ENCODE measurements at places on chromosomes 16 and 17.

DNA sequence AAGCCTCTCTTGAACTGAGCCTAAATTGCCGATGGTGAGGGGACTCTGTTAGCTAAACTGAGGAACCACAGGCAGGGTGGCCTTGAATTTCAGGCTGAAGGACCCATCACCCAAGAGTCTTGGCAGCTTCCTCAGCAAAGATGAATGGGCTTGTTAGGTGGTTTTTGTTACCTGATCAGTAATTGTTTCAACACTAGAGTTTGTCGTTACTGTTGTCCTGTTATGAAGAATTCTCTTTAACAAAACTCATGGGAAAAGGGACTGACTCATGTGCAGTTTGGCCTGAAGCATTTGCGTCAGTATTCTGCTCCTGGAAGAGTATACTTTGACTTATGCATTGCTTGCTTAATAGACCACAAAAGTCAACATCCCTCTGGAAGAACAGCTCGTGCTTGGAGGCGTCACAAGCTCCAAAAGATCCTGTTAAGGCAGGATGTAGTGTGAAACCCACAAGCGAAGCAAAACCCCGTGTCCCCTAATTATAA lies 206.0 kb downstream of the IRX3 start:
- no peak for DNase-seq

DNA sequence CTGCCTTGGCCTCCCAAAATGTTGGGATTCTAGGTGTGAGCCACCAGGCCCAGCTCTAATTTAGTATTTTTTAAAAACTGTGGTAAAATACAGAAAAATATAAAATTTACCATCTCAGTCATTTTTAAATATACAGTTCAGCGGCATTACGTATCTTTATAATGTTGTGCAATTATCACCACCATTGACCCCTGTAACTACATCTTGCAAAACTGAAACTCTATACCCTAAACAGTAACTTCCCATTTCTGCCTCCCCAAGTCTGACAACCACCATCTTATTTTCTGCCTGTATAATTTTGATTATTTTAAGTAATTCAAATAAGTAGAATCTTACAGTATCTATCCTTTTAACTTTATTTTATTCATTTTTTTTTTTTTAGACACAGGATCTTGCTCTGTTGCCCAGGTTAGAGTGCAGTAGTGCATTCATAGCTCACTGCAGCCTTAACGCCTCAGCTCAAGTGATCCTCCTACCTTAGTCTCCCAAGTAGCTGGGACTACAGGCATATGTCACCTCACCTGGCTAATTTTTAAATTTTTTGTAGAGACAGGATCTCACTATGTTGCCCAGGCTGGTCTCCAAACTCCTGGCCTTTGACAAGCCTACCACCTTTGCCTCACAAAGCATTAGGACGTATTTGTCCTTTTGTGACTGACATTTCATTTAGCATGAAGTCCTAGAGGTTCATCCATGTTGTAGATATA lies 10.9 kb upstream of the GGA2 start:
- no peak for DNase-seq

DNA sequence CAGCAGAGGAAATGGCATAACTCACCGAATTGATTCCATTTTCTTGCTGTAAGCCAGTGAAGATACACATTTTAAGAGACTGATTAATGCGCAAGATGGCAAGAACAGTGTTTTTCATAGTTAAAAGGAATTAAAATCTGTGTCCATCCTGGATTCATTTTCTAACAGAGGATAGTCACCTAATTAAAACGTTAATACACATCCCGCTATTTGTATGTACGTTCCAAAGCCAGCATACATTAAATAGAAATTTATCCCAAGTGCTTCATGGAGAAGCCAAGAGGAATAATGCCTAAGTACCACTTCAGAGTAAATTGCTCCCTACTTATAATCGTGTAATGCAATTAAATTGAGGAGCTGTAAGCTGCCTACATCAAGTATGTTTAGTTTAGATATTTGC lies 49.9 kb downstream of the RBFOX1 start:
- no peak for DNase-seq

GRCh38 chr17:7114875-7115614 lies 423 bp upstream of the ASGR2 start:
- DNase-seq, result no peak

GRCh38 chr16:11524098-11524760 lies 62.5 kb downstream of the LITAF start:
- DNase-seq, result no peak

- no peak for DNase-seq
Measured at GRCh38 chr17:1286379-1287106, 7.1 kb downstream of the TRARG1 start.

All from neural progenitor cell (in vitro differentiated cells).